Stimulated activated naive CD8-positive, alpha-beta T cell treated with anti-CD3 and anti-CD28 coated beads, Interleukin-15, amount 100 ng/mL, for 72 hours (primary cell): ENCODE measurements at places on chromosomes 2 and 18.

- no peak for DNase-seq
Observed at GRCh38 chr2:213121690-213122089, 29.7 kb downstream of the IKZF2 start.

DNA sequence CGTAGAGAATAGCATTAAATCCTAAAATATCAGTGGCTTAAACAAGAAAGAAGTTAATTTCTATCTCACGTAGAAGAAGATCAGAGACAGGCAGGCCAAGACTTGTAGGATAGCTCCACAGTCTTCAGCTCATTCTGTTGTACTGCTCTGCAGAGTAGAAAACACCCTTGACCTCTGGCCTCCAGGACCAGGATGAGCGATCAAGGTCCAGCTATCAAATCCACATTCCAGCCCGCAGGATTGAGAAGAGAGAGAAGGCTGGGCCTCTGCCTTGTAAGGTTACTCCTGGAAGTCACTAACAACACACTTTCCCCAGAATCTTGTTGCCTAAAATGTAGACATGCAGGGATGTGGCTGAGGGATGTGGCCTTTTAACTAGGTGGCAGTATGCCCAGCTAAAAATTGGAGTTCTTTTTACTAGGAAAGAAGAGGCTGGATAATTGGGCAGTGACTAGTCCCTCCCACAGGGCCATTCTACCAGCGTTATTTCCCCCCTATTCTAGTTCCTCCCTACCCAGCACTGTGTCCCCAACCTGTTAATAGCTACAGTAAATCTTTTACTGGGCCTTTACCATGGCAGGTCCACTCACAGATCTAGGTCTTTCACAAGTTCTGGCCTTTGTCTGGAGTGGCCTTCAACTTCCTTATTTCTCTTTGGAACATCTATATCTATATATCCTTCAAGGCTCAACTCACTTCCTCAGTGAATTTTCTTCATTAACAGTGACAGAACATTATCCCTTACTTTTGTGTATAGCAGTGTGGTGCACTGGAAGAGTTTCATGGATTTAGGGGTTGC lies 165.0 kb downstream of the DIS3L2 start:
- no peak for DNase-seq

DNA sequence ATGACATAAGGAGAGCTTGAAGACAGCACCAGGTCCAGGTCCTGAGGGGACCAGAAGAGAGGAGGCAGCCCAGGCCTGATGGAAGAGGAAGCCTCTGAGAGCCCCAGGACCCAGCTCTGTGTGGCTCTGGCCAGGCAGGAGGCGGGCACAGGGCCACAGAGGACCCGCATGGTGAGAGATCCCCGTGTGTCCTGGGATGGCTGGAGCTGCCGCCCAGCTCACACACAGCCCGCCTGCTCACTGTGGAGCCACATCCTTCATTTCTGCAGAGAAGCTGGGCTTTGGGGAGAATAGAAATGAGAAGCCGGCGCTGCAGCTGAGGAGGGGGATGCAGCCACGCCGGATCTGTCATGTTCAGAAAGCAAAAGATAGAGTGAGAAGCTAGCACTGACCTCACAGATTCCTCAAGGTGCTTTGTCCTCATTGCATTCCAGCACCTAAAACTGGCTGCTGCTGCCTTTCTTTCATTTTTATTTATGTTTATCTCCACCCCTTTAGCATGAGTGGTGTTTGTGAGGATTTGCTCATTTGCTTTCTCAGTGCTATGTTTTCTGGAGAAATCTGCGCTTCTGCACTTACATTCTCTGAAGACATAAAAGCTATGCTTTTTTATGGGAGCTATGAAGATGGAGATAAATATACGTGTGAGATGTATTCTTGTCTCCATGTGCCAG lies 307.6 kb upstream of the MYT1L start:
- DNase-seq = no peak

DNA sequence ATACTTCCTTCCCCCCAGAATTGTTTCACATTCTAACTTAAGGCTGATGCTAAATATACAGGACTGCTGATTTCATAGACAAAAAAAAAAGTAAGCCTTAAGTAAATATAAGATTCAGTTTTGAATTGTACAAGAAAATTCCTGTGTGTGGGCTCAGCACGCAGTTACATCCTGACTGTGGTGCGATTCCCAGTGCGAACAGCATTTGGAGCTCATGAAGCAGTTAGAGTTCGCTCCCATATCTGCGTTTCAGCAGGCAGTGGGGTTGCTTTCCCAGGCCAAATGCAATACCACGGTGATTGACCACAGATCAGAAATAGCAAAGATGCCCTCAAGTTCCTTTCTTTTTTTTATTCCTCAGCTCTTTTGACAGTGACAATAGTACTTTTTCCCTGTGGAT lies 75.6 kb downstream of the SATB2 start:
- DNase-seq = no peak

- DNase-seq = no peak
Observed at GRCh38 chr2:28766070-28766469, 14.4 kb downstream of the PPP1CB start.

- DNase-seq = peak; percentile 51
Observed at GRCh38 chr18:79680100-79680879, 687 bp downstream of the CTDP1 start.

- no peak for DNase-seq
Observed at GRCh38 chr2:226088366-226088674, 688.8 kb downstream of the NYAP2 start.

DNA sequence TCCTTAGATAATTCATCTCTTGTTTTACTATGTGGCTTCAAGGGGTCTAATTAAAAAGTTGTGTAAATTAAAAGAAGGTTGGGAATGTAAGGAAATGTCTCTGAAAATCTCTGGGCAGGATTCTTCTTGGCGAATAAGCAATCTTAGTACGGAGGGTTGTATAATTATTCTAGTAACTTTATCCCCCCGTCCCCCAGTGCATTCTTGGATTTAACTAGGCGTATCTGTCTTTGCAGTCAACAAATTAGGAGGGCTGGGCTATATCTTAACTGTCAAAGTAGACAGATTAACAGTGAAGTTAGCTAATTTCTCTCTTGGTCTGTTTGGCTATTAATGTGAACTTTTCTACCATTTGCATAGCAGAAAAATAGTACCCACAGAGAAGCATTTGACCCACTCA lies 329.8 kb upstream of the THUMPD2 start:
- no peak for DNase-seq

DNA sequence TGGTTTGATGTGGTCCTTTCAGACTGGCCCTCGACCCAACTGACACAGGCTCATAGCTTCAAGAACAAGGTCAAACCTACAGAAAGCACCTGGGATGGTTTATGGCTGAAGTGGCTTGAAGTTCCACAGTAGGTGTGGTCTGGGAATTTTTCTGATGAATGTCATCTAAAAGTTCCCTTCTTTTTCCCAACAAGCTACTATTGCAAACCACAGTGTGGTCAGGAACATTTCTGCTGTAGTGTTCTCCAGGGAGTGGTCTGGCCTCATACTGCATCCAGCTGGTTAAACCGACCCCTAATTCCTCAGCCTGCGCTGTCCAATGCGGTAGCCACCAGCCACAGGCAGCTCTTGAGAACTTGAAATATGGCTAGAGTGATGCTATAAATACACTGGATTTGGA lies 92.7 kb downstream of the FAM124B start:
- no peak for DNase-seq

- DNase-seq = no peak
Observed at GRCh38 chr2:191899410-191899809, 52.5 kb upstream of the CAVIN2 start.

DNA sequence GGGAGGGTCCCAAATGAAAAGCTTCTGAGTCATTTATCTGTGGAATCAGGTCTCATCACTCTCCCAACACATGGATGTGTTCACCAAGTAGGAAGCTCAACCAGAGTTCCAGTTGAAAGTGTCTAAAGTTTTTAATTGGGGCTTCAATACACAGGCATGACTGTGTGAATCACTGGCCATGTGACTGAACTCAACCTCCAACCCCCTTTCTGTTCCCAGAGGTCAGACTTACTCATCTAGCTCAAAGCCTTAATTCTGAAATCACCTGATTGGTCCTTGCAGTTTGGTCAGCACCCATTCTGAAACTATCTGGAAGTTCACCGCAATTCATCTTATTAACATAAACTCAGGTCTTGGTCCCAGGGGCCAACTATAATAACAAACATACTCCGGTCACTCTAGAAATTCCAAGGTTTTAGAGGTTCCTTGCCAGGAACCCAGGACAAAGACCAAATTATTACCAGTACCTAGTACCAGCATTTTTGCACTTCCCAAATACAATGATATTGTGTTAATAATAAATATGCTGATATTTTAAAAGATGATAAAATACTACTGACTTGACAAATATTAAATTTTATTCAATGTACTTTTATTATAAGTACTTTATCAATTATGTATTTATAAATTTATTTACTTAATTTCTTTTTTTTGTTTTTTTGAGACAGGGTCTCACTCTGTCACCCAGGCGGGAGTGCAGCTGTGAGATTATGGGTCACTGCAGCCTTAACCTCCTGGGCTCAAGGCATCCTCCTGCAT lies 10.7 kb upstream of the RBM45 start:
- no peak for DNase-seq

GRCh38 chr18:23810396-23810795 lies 121.1 kb downstream of the LAMA3 start:
- no peak for DNase-seq

DNA sequence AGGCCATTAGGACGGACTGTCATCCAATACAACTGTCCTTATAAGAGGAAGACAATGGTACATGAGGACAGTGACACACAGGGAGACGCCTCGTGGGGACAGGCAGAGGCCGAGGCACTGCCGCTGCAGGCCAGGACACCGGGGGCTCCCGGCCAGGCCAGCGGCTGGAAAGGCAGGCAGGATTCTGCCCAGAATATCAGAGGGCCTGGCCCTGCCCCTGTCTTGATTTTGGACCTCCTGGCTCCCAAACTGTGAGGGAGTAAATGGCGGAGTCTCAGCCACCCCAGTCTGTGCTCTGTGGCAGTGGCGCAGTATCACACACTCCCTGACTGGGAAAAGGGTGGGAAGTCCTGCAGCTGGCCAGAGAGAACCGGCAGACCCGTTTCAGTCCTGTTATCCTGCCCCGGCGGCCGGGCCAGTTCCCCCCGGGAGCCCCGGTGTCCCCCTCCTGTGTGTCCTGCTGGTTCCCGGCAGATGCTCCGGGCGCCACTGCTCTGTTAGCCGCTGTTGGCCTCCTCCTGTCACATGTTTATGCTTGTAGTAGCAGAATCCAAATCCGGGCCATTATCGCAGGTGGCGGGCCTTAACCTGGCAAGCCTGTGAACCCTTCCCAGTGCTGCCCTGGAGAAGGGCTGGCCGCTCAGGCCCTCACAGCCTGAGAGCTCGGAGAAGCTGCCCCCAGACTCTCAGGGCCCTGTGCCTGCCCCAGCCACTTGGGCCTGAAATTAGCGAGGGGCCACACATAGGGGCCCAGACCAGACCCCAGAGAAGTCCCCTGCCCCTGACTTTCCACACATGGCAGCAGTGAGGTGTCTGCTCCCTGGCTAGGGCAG lies 31.4 kb upstream of the TAF1B start:
- no peak for DNase-seq

DNA sequence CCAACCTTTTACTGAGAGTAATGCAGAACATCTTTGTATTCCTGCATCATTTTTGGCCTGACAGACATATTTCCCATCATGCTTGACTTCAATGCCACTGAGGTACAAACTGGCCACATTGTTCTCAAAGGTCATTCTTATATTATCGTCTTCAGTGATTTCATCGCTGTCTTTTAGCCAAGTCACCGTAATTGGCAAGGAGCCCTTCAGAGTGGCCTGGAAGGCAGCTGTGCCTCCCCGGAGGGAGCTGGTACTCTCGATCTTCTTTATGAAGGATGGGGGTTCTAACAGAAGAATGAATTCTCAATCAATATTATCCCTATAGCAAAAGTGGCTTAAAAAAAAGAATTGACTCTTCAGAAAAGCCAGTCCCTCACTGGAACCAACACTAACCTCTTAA lies 75.9 kb downstream of the TTN start:
- DNase-seq = no peak

- no peak for DNase-seq
Observed at GRCh38 chr18:46335534-46336101, 231.4 kb downstream of the HAUS1 start.

DNA sequence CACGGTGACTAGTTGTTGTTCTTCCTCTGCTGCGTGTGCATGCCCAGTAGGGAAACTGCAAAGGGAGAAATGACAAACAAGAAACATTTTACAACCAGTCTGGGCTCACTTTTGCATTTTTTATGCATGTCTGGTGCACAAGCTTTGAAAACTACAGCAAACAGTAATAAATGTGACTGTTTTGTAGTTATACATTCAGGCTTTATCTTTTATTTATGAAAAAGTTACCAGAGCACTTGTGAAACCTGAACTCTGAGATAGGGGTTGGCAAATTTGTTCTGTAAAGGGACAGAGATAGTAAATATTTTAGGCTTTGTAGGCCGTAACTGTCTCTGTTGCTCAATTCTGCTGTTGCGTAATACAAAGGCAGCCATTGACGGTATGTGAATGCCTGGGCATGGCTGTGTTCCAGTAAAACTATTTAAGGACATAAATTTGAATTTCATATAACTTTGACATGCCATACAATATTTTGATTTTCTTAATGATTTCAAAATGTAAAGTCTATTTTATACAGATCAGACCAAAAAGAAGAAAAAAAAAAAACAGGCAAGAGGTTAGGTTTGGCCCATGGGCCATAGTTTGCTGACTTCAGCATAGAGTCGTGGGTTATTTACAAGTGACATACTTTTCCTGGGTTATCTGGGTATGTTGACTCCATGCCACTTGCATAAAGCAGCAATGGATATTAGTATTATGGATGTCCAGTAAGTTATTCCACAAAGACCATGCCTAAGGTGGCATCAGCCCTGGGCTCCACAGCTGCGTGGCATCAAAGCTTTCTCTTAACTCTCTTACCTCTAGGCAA lies 53.6 kb upstream of the EML6 start:
- DNase-seq = no peak

DNA sequence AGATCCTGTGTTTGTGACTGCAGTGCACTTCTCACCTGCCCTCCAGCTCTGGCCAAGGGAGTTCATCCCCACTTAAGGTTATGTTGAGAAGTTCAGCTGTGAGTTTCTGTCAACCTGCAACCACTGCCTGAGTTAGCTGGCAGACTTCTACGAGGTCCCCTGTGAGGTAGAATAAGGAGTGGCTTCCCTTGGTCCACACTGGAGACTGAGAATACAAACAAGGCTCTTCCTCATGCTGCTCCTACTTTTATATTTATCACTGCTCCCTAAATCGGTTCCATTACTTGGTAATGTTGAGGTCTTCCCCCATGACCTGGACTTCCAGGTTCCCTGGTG lies 353.2 kb upstream of the CWC22 start:
- DNase-seq = no peak

DNA sequence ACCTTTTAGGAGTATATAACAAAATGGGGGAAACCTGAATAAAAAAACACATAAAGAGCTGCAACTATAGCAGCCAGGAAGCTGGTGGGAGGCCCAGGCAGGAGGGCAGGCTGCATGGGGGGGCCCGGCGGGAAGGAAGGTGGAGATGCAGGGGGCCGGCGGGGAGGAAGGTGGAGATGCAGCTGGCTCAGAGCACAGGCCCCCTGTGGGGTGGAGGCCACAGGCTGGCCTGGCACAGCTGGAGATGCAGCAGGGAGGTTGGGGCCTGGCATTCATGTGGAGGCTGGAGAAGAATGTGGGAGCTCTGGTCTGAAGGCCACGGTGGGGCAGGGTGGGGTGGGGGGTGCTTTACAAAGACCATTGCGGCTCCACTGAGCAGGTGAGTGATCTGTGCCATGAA lies 31.4 kb downstream of the FAM228A start:
- no peak for DNase-seq

- no peak for DNase-seq
Observed at GRCh38 chr2:123688231-123688940, 336.7 kb upstream of the CNTNAP5 start.

- DNase-seq = no peak
Observed at GRCh38 chr2:79824086-79824786, 311.4 kb downstream of the CTNNA2 start.
